ENCODE measurements at places on chromosomes 13 and 19. TPM values are rescaled to one million over a fixed set of nuclear protein-coding genes. Genes with fewer than 3 reads are reported as not detected.

CYP4F2 gene
- not detected for total RNA-seq

DDX49 gene
- 48.5 TPM for total RNA-seq

ZNF813 gene
- 0.22 TPM for total RNA-seq

TPTE2 gene
- not detected for total RNA-seq

TMEM145 gene
- 3.7 TPM for total RNA-seq

LSM14A gene
- total RNA-seq, result 220 TPM

Data from A549 treated with DMSO at 1 μM for 4 hours (cell line).